ENCODE measurements at places on chromosomes 6 and 20.
A peak's percentile ranks its signal among the peaks of the same experiment; 100 is the strongest.

DNA sequence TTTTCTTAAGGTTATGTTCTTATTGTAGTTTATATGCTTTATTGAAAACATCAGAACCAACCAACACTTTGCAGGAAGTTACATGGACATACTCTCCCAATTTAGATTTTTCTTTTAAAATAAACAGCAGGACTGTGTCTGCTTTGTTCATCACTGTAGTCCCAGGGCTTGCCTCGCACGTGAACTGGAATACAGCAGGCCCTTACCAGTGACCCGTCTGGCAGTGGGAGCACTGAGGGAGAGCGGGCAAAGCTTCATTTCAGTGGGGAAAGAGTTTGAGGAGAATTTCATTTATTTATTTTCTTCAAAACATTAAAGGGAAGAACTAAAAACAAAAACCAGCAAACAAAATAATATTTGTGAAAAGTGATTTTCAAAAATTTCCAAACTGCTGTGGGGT is 230.8 kb downstream of the PAX1 start:
- no peak for DNase-seq

DNA sequence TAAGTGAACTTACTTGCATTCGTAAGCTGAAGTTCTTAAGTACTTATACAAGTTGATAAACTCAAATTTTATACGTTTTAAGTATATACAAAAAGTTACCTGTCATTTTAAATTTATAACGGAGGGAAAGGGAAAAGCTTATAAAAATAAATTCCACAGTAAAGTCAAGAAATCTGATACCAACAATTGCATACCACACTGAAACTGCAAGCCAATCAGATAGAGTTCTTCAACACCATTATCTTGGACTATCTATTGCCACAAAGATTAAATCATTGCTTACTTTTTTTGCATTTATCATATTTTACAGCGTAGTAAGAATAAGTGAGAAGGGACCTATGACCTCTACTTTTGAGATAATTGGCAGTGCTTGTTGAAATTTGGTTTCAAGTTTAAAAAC is 386.7 kb downstream of the TFAP2A start:
- no peak for DNase-seq

DNA sequence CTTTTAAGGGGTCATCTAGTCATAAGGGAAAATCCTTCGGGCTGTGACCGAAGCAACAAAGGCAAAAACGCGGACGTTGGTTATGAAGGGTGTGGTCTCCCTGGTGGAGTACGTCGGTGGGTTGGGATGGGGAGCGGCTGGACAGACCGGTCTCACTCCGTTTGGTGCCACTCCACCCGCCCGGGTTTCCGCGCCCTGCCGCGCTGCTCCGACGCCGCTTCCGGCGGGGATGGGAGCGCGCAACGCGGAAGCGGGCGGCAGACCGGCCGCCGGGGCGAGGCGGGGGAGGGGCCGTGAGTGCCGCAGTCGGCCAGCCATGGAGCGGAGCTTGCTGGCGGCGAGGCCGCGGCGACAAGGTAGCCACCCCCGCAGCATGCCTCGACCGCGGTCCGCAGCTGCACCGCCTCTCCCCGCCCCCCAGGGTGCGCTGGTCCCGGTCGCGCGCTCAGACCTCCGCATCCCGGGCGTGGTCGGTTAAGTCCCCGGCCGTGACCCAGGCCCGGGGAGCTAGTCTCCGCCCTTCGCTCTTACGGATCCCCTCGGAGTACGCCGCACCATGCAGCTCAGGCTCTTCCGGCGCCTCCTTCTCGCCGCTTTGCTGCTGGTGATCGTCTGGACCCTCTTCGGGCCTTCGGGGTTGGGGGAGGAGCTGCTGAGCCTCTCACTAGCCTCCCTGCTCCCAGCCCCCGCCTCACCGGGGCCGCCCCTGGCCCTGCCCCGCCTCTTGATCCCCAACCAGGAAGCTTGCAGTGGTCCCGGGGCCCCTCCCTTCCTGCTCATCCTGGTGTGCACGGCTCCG is at the start of gene B3GALT4:
B3GALT4 (plus strand) TSS at position 260 of the 799 bp plus-strand sequence; CDS start at position 557, 297 bp downstream.
- peak; percentile 69 for DNase-seq

DNA sequence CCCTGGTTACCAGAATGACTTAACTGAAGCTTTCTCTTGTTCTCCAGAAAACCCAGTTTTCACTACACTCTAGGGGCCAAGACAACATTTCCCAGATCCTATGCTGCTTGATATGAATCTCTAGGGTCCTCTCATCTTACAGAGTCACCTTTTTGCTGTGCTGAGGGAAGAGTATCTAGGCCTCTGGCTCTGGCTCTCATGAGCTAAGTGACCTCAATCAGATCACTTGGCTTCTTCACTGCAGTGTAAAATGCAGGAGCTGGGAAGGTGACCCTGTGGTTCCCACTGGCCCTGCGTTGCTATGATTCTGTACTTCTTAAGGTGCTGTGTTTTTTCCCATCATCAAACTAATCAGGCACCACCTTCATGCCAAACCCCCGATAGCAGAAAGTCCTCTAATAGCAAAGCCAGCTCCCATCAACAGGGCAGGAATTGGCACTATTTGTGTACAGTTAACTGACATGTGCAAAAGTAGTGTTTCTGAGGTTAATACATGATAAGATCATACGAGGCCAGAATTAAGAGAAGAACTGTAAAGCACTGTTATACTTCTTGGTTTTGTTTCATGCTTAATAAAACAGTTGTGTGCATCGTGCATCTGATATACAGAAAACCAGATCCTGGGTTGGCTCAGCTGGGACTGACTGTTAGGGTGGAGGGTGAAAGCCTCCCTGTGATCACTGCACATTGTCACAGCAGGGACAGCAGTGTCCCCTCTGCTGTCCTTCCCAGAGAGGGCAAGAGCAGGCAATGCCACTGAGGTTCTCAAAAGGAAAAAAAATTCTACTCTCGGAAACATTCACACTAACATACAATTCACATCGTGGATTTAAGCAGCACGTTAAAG is 46.7 kb downstream of the CNKSR3 start:
- no peak for DNase-seq

GRCh38 chr6:44294832-44295791 is 18.0 kb downstream of the AARS2 start:
- no peak for DNase-seq

- DNase-seq = no peak
Measured at GRCh38 chr6:29554764-29555163, 4.8 kb downstream of the UBD start.

DNA sequence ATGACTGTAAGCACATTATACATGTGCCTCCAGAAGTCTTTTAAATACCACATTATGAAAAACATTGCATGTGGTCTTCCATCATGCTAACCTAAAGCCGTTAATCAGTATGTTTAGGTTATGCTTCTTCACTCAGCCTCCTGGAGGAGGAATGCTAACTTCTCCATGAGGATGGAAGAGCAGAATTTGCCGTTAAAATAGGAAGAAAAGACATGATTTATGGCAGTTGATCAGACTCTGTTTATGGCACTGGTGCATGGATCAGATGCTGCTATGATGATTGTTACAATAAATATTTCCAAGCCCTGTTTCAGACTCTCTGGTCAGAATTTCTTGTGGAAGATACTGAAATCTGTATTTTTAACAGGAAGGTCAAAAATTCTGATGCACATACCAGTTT is 31.7 kb downstream of the MAP3K4 start:
- DNase-seq = no peak

- DNase-seq = no peak
Measured at GRCh38 chr20:37498066-37498665, 22.9 kb upstream of the NNAT start.

DNA sequence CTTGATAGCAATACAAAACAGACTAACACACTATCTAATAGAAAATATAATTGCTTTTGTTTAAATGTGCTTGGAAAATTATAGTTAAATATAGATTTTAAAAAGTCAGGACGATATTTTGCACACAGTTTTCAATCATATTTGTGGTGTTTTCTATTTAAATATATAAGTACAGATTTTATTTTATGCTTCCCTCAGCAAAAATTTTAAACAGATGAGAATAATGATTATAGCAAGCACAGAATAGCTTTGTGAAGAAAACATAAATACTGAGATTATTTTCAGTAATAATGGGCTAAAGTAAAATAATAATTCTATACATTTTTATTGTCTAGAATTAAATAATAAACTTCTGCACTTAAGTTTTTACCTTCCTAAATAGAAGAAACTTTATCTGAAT is 809.4 kb downstream of the PHF3 start:
- no peak for DNase-seq
